Endothelial cell of umbilical vein (primary cell): ENCODE measurements at places on chromosomes 13 and 19. TPM values are rescaled to one million over a fixed set of nuclear protein-coding genes. Genes with fewer than 3 reads are reported as not detected.

Gene RFPL4A
- not detected in 2 replicates for total RNA-seq

Gene CEBPA
- not detected in 2 replicates for total RNA-seq

Gene ARL11
- 0.20 and 0.23 TPM in 2 replicates for total RNA-seq

Gene SBK3
- 0.25 and 0.62 TPM in 2 replicates for total RNA-seq

Gene MEF2B
- 1.2 and 1.3 TPM in 2 replicates for total RNA-seq

Gene GNA15
- not detected in 2 replicates for total RNA-seq

DNA sequence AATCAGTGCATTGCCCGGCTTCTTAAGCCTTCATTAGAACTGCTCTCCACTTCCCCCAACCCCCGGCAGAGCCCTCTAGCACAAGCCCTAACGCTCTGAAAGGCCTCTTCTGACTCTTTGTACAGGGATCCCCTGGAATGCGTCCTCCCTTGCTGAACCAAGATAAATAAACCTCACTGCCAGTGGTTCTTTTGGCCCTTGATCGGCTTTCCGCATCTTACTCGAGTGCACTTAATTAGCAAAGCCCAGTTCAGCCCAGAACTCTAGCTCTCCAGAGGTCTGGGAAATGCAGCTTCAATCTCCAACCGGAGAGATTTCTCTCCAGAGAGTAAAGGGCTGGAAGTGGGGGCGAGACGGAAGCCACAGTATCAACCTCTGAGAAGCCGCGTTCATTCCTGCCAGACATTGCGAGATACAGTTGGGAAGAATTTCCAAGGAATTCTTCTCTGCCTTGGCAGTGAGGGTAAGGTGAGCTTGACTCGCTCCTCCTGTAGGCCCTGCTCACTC lies 8.7 kb upstream of the ZNF444 start:
- no peak overlapping the region for H3K4me3 ChIP-seq
- H3K36me3 ChIP-seq = no peaks in the 10 kb centered on the region
- H3K4me1 ChIP-seq = no peaks in the 10 kb centered on the region
- no peak for DNase-seq

DNA sequence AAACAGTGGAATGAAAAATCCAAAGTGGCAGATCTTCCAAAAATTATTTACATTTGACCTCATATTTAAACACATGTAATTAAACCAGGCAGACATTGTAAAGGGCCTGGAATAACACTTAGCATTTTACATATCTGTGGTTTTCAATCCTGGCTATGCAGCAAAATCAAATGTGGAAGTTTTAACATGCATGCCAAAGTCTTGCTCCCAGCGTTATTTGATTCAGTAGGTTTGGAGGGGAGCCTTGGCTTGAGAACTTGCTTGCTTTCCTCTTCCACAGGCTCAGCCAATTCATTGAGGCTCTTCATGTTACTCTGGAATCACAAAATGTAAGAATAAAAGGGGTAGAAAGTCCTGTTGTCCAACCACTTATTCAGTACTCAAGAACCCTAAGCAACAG lies 42.5 kb upstream of the INTS6 start:
- H3K27ac ChIP-seq = no peak overlapping the region
- no peaks in the 10 kb centered on the region for H3K36me3 ChIP-seq
- peaks cover 12% of the 10 kb centered on the region for H3K27me3 ChIP-seq
- no peaks in the 10 kb centered on the region for H3K4me1 ChIP-seq
- DNase-seq = no peak

GRCh38 chr13:79417741-79418140 lies 11.7 kb upstream of the RBM26 start:
- no peak for DNase-seq
- no peaks in the 10 kb centered on the region for H3K36me3 ChIP-seq
- no peaks in the 10 kb centered on the region for H3K27me3 ChIP-seq
- no peak overlapping the region for H3K4me3 ChIP-seq
- H3K4me1 ChIP-seq = no peaks in the 10 kb centered on the region

GRCh38 chr19:22595918-22596341 lies 38.2 kb upstream of the ZNF492 start:
- no peak overlapping the region for H3K27ac ChIP-seq
- H3K4me3 ChIP-seq = no peak overlapping the region
- no peak for DNase-seq
- H3K36me3 ChIP-seq = no peaks in the 10 kb centered on the region
- no peaks in the 10 kb centered on the region for H3K4me1 ChIP-seq
- no peaks in the 10 kb centered on the region for H3K27me3 ChIP-seq

DNA sequence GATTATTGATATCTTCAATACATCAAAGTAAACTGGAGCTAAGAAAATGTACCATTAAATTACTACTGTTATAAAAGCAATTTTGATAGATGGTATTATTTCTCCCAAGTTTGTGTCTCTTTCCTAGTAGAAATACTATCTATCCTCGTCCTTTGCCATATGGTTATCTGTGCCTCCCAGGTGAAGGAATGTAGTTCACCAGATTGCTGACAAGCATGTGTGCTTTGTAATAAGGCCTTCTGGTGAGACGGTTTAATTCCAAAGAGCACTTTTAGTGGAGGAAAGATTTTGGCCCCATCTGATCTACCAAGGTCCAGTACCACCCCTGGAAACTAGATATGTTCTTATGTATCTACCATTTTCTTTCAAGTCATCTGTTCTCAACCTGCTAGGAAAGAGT lies 243.6 kb downstream of the DLEU7 start:
- H3K27ac ChIP-seq = no peak overlapping the region
- H3K36me3 ChIP-seq = no peaks in the 10 kb centered on the region
- peaks cover 6% of the 10 kb centered on the region for H3K27me3 ChIP-seq
- DNase-seq = no peak
- no peaks in the 10 kb centered on the region for H3K4me1 ChIP-seq
- no peak overlapping the region for H3K4me3 ChIP-seq

DNA sequence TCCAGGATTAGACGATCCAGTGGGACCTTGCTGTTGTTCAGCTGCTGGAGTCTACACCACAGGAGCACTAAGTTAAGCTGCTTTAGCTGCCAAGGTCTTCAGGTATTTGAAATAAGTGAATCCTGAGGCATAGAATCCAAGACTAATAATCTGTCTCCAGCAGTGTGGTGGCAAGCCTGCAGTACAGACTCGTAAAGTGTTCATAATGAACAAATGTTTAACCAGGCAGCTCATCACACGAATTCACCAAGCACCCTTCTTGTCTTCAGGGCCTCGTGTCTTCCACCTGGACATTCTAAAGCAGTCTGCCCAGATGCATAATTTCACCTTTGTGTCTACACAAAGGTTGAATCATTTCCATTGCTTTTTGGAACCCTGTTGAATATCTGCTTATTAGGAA lies 5.3 kb downstream of the ATP11A start:
- no peaks in the 10 kb centered on the region for H3K36me3 ChIP-seq
- no peak for DNase-seq
- no peaks in the 10 kb centered on the region for H3K27me3 ChIP-seq
- peaks cover 11% of the 10 kb centered on the region for H3K4me1 ChIP-seq
- H3K4me3 ChIP-seq = no peak overlapping the region
- no peak overlapping the region for H3K27ac ChIP-seq
